ENCODE measurements at places on chromosomes 5 and 9.

- DNase-seq, result peak; percentile 80
Observed at GRCh38 chr5:76818844-76819831, at the start of gene F2RL1. F2RL1 (plus strand) TSS chr5:76819030; CDS start chr5:76819183, 153 bp downstream.

- DNase-seq, result no peak
Observed at GRCh38 chr5:107459605-107460004, 211.1 kb downstream of the EFNA5 start.

DNA sequence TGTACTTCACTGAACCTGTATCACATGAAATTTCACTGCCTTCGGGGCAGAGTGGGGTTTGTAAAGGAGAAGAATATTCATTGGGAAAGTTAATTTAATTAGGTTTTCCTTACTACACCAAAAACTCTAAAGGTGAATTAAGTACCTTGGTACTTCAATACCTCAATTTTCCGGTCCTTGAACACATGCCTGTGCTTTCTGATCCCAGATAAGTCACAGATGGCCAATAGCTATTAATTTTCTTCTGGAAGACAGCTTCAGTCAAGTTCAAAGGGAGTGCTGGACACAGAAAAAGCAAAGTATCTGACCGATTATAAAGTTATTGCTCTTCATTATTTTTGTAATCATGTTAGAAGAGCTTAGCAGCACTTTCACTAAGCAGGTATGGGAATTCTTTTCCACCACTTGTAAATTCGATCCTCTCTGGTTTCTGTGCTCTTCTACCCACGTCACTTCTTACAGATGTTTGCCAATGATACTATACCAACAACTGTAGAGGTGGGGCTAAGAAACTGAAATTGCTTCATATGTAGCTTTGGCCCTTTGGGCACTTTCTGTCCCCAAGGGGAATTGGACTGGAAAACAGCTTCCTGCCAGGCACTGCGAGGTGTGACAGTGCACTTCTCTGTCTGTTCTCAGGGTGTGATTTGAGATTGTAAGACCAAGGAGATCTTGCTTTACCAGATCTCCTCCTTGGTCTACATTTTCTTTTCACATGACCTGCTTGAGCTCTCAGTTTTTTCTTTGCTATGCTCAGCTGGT is 164.0 kb downstream of the CCDC192 start:
- no peak for DNase-seq

GRCh38 chr5:14741131-14741530 is 76.6 kb downstream of the OTULIN start:
- no peak for DNase-seq

DNA sequence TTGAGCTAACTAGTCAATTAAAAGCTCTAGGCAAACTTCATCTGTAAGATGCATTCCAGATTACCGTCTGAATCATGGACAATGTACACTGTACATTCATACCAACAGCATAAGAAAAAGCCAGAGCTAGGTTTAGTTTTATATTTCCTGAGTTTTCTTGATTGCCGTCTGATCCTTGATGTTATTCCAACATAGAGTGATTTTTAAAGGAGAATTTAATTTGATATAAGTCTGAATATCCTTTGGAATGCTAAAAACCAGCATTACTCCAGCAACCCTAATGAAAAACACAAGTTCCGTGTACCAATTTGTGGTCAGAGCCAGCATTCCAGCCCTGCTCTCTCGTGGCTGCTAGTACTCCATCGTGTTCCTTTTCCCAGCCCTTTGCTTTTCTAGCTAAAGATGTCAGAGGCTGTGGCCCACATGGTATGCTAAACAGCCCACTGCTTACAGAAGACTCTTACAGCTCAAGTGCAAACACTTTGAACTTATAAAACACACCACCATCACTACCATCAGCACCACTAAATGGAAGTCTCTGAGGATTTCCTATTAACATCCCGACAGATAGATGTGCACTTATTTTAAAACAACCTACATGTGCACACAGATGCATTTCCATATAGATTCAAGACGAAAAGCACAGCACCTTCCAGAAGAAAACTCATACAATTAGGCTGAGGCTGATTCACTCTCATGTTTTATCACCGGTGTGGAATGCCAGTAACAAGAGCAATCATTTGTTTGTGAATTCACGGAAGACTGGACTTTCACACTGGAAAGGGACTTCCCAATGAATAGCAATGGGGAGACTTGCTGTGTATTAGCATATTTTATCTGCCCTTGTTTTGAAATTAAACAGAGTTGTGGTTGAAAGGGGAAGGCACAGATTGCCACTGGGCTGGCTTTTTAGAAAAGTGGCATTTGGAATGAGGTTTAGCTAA is 246.9 kb upstream of the GAS1 start:
- DNase-seq, result no peak

DNA sequence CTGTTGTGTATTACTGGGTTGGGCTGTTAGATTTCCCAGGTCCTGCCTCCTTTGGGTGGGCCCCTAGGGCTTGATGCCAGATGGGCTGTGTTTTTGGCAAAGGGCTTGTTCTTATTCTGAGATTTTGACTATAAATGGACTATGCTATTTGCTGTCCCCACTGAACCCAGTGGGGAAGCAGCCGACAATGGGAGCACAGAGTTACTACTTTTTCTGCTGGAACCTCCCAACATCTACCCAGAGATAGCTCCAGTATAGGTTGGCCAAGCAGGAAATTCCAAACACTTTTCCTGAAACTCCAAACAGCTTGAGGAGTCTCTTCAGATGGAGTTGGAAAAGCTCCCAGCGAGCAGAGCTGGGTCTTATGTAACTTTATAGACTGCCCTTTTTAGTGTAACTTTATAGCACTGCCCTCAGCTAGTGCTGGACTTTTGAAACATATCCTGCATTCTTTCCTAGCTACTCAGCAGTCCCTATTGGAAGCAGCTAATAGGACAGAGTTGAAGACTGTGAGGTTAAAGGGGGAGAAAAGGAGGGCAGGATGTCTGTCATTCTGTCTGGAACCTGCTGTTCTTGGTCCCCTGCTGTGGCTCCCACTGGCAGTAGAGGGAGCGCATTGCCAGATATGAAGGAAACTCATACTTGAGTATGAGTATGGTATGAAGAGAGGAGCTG is 21.0 kb downstream of the RUSC2 start:
- DNase-seq, result no peak

- DNase-seq, result no peak
Observed at GRCh38 chr5:91638010-91638409, 254.9 kb upstream of the ARRDC3 start.

GRCh38 chr5:14173377-14174229 is 30.5 kb downstream of the TRIO start:
- no peak for DNase-seq

DNA sequence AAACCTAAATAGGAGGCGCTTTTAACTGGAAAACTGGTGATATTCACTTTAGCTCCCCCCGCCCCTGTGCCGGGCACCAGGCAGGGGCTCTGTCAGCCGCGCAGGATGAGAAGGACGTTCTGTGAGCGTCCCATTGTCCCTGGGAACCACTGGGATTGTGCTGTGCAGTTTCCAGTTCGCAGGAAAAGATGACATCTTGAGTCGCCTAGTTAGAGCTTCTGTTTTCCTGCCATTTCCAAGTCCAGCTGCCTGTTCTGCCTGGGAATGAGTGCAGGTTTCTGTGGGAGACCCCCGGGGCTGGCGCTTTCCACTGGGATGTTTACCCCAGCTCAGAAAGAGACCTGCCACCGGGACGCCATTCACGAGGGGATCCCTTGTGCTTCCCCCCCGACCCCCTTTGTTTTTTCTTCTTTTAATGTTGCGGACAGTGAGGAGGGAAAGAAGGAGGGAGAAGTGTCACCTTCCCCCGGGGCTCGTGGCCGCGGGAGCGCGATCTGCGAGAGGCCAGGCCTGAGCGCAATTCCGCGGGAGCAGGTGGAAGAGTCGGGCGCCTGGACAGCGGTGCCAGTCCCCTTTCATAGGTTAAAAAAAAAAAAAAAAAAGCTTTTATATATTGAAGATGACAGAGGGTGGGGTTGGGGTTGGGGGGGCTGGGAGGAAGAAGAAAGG is 121.5 kb downstream of the RMI1 start:
- DNase-seq, result no peak

GRCh38 chr5:163342306-163342705 is 95.1 kb upstream of the CCNG1 start:
- DNase-seq, result no peak

DNA sequence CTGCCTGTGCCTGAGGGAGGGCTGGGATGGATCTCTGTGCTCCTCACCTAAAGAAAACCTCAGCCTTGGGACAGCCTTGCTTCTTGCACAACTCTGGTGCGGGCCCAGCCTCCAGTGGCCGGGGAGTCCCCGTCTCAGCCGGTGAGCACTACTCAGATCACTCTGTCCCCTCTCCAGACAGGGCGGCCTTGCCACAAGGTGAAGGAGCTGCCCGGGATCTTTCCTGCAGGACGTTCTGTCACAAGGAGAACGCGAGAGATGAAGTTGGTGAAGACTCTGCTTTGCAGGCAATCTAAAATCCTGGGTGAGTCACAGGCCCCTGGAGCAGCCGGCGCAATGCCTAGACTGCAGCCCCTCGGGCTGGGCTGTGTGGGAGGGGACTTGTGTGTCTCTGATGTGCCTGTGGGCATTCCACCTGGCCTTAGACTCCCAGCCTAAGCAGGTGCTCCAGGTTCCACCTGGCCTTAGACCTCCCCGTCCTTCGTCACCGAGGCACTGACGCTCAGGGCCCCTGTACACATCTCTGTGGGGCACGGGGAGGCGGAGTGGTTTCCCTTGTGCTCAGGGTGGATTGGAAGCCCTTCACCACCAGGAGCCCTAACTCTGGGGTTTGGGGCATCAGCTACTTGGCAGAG is 15.2 kb upstream of the IRX4 start:
- DNase-seq, result no peak

- DNase-seq, result no peak
Observed at GRCh38 chr9:129282272-129282671, 104.2 kb upstream of the IER5L start.

- no peak for DNase-seq
Observed at GRCh38 chr9:132210472-132211145, 48.8 kb downstream of the NTNG2 start.
